ENCODE measurements at places on chromosomes 16 and 17. TPM values are rescaled to one million over a fixed set of nuclear protein-coding genes. Genes with fewer than 3 reads are reported as not detected.
A peak's percentile ranks its signal among the peaks of the same experiment; 100 is the strongest.

GRCh38 chr17:18961634-18962493 is 9.9 kb downstream of the SLC5A10 start:
- no peak for DNase-seq

The KRTAP4-6 gene
- polyA plus RNA-seq, result not detected

The KRT31 gene
- not detected for polyA plus RNA-seq

GRCh38 chr17:36939802-36940312 is 2.6 kb downstream of the LHX1 start:
- no peak for DNase-seq

The RETREG3 gene
- polyA plus RNA-seq, result 44.1 TPM

DNA sequence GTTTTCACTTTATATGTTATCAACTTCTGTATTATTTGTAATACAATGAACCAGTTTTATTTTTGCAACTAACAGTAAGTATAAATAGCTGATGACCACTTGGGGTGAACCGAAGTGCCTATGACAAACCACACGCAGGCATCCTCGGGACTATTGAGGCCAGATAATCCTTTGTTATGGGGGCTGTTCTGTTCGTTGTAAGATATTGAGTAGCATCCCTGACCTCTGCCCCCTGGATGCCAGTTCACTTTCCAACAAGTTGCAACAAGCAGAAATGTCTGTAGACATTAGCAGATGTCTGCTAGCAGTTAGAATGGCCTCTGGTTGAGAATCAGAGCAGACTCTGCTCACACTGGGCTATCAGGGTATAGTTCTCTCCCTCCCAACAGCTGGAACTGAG is 277.0 kb downstream of the WWOX start:
- no peak for DNase-seq

DNA sequence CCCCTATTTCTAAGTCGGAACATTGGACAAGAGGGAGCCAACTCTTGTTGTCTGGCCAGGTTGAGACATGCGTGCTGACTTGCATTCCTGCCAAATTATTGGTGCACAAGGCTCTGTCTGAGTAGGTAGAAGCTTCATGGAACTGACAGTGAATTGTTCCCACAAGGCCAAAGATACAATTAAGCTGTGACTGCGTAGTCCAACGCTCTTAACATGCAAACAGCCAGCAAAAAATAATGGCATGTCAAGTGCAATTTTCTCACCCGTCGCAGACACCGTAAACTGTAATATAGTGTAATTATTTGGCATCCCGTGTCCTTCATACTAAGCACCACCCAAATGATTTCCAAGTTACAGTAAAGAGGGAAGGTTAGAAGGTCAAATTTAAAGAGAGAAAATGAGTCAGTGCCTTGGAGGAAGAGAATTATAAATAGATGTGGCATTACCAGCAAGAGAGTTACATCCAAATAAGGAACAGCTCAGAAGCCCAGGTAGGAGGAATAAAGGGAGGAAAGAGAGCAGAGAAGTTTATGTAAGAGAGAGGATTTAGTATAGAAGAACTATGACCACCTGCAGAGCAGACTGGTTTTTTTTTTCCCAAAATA is 21.8 kb downstream of the CDH8 start:
- DNase-seq, result no peak

DNA sequence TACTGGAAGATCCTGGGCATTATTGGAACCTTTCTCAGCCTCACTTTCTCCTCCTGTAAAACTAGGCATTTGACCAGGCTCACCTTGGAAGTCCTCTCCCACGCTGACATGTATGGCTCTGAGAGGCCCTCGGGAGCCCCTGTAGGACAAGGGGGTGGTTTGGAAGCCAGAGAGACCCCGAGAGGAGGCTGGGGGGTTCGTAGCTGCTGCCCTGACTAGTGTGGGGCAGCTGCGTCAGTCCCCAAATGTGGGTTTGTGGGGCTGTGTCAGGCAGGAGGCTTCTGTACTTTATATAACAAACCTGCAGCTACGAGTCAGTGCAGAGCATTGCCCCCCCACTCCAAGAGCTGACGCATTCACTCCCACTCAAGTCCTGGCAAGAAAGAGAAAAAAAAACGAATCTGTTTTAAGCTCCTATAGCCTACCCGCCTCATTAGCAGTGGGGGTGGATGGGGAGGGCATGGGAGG is 1.8 kb downstream of the CX3CL1 start:
- DNase-seq, result no peak

The TEKT1 gene
- polyA plus RNA-seq, result 1.2 TPM

- no peak for DNase-seq
Measured at GRCh38 chr16:86961171-86961601, 356.0 kb downstream of the C16orf95 start.

The FAM171A2 gene
- polyA plus RNA-seq, result 24.5 TPM

DNA sequence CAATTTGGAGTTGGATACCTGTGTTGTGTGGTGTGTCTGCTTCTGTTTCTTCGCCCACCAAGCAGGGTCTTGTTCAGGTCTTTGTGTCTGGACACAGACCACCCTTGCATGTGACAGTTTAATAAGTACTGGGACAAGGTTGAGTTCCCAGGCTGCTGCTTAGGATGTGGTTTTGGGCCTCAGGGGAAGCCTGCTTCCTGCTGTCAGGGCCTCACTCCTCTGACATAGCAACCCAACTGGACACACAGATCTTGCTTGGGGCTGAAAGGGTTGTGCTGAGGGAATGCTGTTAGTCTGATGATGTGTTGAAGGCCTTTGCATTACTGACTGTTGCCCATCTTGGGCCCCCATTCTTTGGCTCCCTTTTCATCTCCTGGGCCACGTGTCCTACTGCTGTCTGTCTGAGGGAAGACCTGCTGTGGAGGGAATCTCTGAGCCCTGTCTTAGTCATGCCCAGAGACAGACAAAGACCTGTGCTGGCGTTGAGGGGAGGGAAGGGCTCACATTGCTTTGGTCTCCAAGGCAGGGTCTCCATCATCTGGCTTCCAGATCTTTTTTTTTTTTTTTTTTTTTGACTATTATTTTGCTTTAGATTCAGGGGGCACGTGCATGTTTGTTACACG is 4.7 kb upstream of the TGFB1I1 start:
- DNase-seq, result no peak

- no peak for DNase-seq
Measured at GRCh38 chr17:64679710-64680216, 17.7 kb upstream of the SMURF2 start.

The KRTAP29-1 gene
- not detected for polyA plus RNA-seq

The KIF2B gene
- not detected for polyA plus RNA-seq

The SLC5A10 gene
- polyA plus RNA-seq, result 0.42 TPM

DNA sequence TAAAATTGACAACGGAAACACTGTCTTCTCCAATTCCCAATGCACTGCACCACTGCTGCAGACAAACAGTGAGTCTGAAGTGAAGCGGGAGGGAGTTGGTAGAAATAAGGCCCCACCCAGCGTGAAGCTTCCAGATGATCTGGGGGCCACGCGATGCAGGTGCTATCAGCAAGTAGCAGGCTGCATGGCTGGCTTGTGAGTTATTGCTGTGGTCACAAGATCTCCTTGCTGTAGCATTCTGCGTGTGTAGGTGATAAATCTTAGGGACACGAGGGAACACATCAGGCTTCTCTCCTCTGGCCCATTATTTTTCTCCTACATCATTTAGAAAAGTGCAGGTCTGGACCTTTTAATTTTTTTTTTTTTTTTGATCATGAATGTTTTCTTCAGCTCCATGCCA is 407.6 kb downstream of the TMEM114 start:
- peak; percentile 33 for DNase-seq

GRCh38 chr17:72458301-72458700 is 337.5 kb downstream of the SOX9 start:
- DNase-seq, result no peak

DNA sequence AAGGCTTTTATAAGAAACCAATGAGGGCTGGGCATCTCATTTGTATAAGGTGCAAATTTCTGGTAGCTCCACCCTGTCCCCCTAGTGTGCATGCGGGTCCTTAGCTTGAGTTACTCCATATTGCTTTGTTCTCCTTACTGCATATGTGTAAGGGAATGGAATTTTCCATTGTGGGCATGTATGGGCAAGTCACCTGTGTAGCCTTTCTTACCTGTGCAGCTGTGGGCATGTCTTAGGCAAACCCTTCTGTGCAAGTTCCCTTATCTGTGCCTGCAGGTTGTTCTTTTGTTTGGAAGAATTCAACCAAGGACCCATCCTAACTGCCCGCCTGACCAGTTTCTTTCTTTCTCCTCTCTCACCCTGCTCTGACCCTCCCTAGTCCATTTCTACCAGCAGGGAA is 122.8 kb upstream of the HS3ST4 start:
- no peak for DNase-seq

GRCh38 chr16:50272111-50272571 is 5.8 kb downstream of the ADCY7 start:
- no peak for DNase-seq

GRCh38 chr16:88295671-88296436 is 86.9 kb upstream of the ZNF469 start:
- no peak for DNase-seq

DNA sequence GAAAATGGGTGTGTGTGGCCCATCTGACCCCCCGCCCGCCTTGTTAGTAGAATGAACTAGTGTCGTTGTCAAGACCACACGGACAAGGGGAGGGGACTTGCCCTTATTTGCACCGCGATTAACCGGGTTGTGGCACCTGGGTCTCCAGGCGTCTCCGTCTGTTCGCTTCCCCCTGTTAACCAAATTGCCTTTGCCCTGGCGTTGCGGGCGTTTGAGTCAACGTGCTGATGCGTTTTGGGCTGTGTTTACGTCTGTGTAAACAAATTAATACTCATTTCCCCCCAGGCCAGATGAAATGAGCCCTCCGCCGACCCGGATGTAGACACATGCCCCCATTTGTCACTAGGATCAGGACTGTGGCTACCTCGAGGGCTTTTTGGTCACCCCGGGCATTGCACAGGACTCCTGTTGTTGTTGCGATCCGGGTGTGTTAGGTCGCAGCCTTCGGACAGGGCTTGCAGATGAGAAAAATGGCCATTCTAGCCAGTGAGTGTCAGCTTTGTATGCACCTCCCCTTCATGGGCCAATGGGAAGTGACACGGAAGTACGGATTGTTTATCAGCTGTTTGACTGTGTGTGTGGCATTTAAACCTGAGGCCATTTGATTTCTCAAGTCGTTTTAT is 906 bp downstream of the RBL2 start:
- peak; percentile 56 for DNase-seq

- DNase-seq, result no peak
Measured at GRCh38 chr16:9090101-9090959, 1.1 kb upstream of the HAPSTR1 start.

The OR3A3 gene
- polyA plus RNA-seq, result 0.06 TPM

The RHBDL1 gene
- polyA plus RNA-seq, result 0.58 TPM

GRCh38 chr17:29384901-29385300 is 5.3 kb upstream of the TAOK1 start:
- no peak for DNase-seq

DNA sequence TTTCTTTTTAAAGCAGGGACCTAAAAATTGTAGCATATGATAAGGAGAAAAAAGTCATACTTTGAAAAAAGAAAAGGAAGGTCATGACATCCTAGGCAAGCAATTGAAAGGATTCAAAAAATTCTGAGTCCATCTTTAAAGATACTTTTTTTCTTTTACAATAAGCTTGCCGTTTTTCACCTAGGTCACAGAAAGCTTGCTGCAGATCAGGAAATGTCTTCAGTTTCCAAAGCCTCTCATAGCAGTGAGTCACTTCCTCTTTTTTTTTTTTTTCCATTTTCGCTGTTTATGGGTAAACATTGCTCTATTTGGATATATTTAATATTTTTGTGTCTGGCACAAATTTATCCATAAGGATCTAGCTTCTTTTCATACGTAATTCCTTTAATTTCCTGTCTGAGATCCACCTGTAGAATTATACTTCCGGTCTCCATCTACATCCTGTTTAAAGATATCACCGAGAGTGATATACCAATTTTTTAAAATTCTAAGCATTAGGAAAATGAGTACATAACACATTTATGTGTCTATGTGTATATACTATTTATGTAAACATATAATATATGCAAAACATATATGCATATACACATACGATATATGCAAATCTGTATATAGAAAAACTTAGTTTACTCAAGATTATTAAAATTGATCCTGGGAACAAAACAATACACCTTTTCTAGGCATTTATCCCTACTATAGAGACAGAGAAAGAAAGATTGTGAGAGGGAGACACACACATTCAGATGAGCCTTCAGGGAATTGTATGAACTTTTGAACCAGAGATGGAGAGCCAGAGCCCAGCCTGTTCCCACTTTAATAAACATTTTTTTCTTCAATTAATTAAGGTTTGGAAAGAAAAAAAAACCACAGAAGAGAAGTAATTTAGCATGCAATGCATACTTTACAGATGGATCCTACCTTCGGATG is 134.4 kb downstream of the SKAP1 start:
- no peak for DNase-seq

DNA sequence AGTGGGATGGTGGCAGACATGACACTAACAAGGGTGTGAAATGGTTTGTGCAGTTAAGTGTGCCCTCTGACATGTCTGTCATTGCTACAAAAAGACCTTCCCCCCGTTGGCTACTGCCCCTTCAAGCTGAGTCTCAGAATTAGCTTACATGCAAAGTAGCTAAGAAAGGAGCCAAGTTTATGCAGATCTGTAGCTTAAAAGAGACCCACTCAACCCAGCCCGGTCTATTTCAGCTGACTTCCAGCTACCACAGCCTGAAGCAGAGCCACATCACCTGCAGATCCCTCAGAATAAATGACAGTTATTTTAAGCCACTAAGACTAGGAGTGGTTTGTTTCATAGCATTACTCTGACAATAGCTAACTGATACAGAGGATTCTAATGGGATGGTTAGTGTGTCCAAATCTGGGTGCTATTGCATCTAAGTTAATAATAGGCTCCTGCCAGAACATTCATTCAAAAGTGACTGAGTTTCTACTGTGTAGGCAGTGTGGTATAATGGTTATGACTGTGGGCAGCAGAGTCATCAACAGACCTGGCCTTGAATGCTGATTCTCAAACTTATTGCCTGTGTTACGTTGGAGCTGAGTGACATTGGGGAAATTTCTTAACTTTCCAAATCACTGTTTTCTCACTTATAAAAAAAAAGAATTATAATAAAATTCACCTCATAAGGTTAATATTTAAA is 11.7 kb downstream of the C17orf67 start:
- no peak for DNase-seq

GRCh38 chr17:63476854-63477479 is at the start of gene ACE:
Gene ACE (plus strand): TSS chr17:63477061. CDS start chr17:63477095, 34 bp downstream.
- no peak for DNase-seq

GRCh38 chr17:41464173-41464572 is 3.0 kb downstream of the KRT32 start:
- DNase-seq, result no peak

DNA sequence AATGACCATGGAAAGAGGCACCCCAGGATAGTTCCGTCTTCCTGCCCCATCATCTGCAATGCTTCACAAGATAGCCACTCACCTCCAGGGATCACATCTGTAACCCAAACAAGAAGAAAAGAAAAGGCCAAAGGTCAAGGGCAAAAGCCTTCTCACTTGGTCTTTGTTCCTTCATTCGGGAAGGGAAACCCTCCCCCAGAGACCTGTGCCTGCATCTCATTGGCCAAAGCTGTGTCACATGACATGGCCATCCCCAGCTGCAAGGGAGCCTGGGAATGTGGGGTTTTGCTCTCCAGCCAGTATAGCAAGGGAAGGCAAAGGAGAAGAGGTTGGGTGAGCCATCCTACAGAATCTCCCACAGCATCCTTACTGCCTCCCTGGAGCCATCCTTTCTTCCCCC is 47.9 kb downstream of the NOL11 start:
- DNase-seq, result no peak

The KRTAP1-1 gene
- polyA plus RNA-seq, result not detected

- DNase-seq, result no peak
Measured at GRCh38 chr17:50258647-50259476, 15.4 kb upstream of the TMEM92 start.

GRCh38 chr16:57593021-57593420 is 35.4 kb upstream of the ADGRG1 start:
- DNase-seq, result no peak

Data from right renal cortex interstitium (tissue), 3 donors.